Liver (tissue), 10 donors: ENCODE measurements at places on chromosomes 7 and 10. TPM values are rescaled to one million over a fixed set of nuclear protein-coding genes. Genes with fewer than 3 reads are reported as not detected.

- H3K27me3 ChIP-seq, result no peaks in the 10 kb centered on the region
- no peak for DNase-seq
- H3K27ac ChIP-seq, result no peak overlapping the region
- H3K4me1 ChIP-seq, result no peaks in the 10 kb centered on the region
Measured at GRCh38 chr7:91541641-91542040, 277.4 kb downstream of the FZD1 start.

DNA sequence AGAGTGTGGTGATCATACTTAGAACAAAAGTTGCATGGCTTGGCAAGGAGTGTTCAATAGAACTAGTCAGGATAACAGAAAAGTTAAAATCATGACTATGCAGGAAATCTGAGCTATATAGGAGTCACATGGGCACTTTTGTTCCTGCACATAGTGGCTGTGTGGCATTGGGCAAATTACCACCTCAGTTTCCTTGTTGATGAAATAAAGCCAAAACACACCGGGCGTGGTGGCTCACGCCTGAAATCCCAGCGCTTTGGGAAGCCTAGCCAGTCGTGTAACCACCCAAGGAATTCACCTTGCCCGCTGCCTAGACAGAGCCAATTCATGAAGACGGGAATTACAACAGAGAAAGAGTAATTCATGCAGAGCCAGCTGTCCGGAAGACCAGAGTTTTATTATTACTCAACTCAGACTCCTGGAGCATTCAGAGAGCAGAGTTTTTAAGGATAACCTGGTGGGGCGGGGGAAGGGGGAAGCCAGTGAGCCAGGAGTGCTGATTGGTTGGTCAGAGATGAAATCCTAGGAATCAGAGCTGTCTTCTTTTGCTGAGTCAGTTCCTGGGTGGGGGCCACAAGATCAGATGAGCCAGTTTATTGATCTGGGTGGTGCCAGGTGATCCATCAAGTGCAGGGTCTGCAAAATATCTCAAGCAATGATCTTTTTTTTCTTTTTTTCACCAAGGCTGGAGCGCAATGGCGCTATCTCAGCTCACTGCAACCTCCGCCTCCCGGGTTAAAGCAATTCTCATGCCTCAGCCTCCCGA lies 6.4 kb upstream of the MKRN1 start:
- no peaks in the 10 kb centered on the region for H3K36me3 ChIP-seq
- no peaks in the 10 kb centered on the region for H3K27me3 ChIP-seq
- no peaks in the 10 kb centered on the region for H3K4me1 ChIP-seq
- no peak overlapping the region for H3K27ac ChIP-seq
- no peak overlapping the region for H3K4me3 ChIP-seq

DNA sequence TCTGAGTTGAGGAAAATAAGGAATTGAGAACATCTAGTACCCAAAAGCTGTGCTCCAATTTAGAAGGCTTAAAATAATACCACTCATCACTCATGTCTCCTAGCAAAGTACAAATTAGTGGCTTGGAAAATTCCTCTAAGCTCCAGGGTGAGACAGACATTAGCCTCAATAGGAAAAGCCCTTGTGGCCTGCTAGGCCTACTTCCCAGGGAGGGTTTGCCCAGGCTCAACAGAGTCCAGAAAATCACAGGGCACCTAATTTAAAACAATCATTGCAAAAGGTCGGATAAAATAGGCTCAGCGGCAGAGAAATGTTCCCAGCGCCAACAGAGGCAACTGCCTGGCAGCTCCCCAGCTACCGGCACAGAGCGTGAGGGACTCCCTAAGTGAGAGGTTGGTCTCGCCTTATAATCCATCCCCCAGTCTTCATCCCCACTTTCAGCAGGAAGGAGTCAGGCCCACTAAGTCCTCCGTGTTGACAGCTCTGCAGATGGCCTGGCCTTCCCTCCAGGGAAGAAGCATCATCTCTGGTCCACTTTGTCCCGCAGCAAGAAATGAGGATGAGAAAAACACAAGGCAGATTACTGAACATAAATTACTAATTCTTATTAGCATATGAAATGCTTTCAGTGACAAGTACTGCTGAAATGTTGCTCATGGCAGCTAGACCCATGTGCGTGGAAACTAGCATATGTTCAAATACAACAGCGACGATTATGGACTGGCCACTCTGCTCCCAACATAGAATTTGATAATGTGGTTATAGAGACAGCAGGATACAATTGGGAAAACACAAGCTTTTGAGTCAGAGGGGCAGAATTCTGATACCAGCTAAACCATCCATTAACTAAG lies 1177.7 kb upstream of the AUTS2 start:
- H3K27ac ChIP-seq, result no peak overlapping the region
- DNase-seq, result no peak
- H3K36me3 ChIP-seq, result no peaks in the 10 kb centered on the region

- H3K4me1 ChIP-seq, result no peaks in the 10 kb centered on the region
- no peaks in the 10 kb centered on the region for H3K27me3 ChIP-seq
- no peak overlapping the region for H3K27ac ChIP-seq
- DNase-seq, result no peak
- no peak overlapping the region for H3K4me3 ChIP-seq
Measured at GRCh38 chr7:49927631-49928030, 154.2 kb downstream of the VWC2 start.

DNA sequence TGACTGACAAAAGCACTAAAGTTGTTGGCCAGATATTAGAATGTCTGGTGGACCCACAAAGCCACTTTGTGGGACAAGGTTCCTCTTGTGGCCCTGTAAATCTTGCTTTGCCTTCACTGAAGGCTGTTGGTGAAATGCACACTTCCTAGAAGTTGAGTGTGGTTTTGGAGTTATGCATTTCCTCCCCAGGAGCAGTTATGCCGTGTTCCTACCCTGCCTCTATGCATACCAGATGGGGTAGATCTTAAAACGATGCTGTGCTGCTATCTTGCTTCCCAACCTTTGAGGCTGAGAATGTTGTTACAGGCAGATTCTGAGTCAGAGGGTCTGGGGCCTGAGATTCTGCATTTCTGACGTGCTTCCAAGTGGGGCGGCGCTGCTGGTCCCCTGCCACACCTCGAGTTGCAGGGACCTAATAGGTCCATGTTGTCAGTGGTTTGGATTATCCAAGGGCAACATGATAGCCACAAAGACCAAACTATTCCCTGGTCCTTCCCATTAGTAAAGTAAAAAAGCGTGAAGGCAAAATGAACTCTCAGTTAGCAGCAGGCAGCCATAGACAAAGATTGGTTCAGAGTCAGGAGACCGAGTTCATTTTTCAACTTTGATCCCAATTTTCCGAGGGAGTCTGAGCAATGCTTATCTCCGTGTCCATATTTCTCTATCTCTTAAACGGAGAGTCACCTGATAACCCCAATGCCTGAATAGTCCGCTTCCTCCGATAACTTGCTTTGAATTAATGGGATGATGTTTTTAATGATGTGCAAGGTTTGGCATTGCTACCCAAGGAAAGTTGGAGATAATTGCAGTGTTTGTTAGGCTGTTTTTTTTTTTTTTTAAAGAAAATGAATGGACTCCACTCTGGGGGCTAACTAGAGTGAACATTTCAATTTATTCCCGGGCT lies 55.8 kb downstream of the CDHR3 start:
- no peak for DNase-seq
- no peaks in the 10 kb centered on the region for H3K4me1 ChIP-seq
- no peaks in the 10 kb centered on the region for H3K27me3 ChIP-seq

DNA sequence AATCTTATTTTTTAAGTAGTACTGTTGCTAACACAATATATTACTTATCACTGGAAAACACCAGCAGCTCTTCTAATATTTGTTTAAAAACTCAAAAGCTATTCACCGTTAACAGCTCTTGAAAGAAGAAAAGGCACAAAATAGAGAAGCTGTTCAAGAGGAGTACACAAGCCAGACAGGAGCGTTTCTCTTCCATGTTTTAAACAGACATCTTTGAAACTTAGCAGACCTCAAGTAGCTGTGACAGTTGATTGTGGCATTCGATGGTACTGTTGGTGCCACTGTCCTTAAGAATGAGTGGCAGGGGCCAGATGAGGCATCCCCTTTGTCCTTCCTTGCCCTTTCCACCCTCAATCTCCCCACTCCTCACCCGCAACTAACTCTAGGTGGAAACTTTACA lies 81.6 kb upstream of the PRR15 start:
- no peaks in the 10 kb centered on the region for H3K27me3 ChIP-seq
- DNase-seq, result no peak
- H3K27ac ChIP-seq, result no peak overlapping the region
- H3K4me3 ChIP-seq, result no peak overlapping the region
- H3K36me3 ChIP-seq, result no peaks in the 10 kb centered on the region

DNA sequence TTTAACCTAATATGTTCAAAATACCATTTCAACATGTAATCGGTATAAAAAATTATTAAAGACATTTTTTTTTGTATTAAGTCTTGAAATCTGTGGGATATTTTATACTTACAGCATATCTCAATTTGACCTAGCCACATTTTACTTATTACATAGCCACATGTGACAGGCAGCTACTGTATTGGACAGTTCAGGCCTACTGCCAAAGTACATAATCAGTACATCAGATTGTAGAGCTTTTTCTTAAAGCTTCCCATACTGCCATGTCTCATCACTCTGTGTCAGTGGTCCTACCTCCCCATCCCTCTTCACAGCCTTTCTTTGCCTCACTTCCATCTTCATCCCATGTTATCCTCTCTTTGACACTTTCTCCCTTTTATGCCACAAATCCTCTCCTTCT lies 43.0 kb downstream of the LOXL4 start:
- H3K27ac ChIP-seq, result no peak overlapping the region
- no peaks in the 10 kb centered on the region for H3K36me3 ChIP-seq
- DNase-seq, result no peak
- no peak overlapping the region for H3K4me3 ChIP-seq
- no peaks in the 10 kb centered on the region for H3K27me3 ChIP-seq

GRCh38 chr10:77974396-77975074 lies 48.0 kb upstream of the DLG5 start:
- H3K4me1 ChIP-seq, result peaks cover 17% of the 10 kb centered on the region
- H3K4me3 ChIP-seq, result no peak overlapping the region
- H3K27ac ChIP-seq, result no peak overlapping the region
- H3K27me3 ChIP-seq, result no peaks in the 10 kb centered on the region
- DNase-seq, result no peak
- peaks cover 9% of the 10 kb centered on the region for H3K36me3 ChIP-seq

DNA sequence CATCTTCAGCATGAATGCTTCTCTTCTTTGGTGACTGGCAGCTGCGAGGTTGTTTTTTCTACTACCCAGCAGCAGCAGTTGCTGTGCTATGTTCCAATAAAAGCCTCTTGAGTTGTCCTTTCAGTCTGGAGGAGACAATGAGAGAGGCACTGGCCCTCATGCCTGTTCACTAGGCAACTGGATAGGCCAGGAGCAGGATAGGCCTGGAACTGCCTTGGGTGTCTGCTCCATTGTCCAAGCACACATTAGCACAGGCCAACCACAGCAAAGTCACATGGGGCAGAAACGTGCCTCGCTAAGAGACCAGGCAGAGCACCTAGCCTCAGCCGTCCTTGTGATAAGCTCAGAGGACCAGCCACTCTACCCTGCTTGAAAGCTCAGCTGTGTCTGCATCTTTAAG lies 76.9 kb upstream of the PDCD4 start:
- no peak overlapping the region for H3K27ac ChIP-seq
- H3K36me3 ChIP-seq, result no peaks in the 10 kb centered on the region
- DNase-seq, result no peak
- no peaks in the 10 kb centered on the region for H3K27me3 ChIP-seq

GRCh38 chr10:105592468-105592867 lies 951.4 kb downstream of the SORCS3 start:
- H3K4me1 ChIP-seq, result no peaks in the 10 kb centered on the region
- peaks cover 2% of the 10 kb centered on the region for H3K27me3 ChIP-seq
- no peak overlapping the region for H3K4me3 ChIP-seq
- H3K36me3 ChIP-seq, result no peaks in the 10 kb centered on the region
- no peak overlapping the region for H3K27ac ChIP-seq
- DNase-seq, result no peak

Gene WNT8B
- not detected for polyA plus RNA-seq

Gene CRYGN
- polyA plus RNA-seq, result not detected

Gene FAM241B
- 2.4 TPM for polyA plus RNA-seq

Gene MSMB
- not detected for polyA plus RNA-seq

Gene STEAP1B
- not detected for polyA plus RNA-seq
